ENCODE measurements at places on chromosomes 5 and 9. TPM values are rescaled to one million over a fixed set of nuclear protein-coding genes. Genes with fewer than 3 reads are reported as not detected.
A peak's percentile ranks its signal among the peaks of the same experiment; 100 is the strongest.

Gene NKD2
- 1.3 TPM for total RNA-seq

Gene C9orf153
- 0.42 TPM for total RNA-seq

Gene EDIL3
- 12.0 TPM for total RNA-seq

Gene RNF183
- not detected for total RNA-seq

Gene RETREG1
- total RNA-seq = 0.70 TPM

Gene ANKRD20A1
- 1.2 TPM for total RNA-seq

Gene FBXO10
- total RNA-seq = 5.5 TPM

Gene ADAMTS13
- 6.5 TPM for total RNA-seq

Gene AK8
- total RNA-seq = 0.08 TPM

GRCh38 chr9:34170237-34170991 lies 8.4 kb upstream of the UBAP1 start:
- peak; percentile 28 for DNase-seq

DNA sequence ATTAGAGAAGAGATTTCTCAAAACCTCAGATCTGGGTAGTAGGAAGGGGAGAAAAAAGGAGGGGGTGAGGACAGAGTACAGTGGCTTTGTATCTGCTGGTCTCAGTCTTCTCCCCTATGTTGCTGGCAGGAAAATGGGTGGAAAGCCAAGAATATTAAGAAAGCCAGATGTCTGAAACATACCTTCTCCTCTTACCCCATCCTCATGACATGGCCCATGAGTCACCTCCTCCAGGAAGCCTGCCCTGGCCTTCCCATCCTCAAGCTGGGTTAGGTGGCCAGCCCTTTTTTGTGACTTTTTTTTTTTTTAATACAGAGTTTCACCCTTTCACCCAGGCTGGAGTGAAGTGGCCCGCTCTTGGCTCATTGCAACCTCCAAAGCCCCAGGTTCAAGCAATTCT lies 61.8 kb downstream of the ABCA1 start:
- DNase-seq = no peak

- DNase-seq = peak; percentile 61
Measured at GRCh38 chr9:119968836-119969707, 599.8 kb upstream of the BRINP1 start.

GRCh38 chr5:15074651-15075050 lies 203.1 kb upstream of the ANKH start:
- no peak for DNase-seq

DNA sequence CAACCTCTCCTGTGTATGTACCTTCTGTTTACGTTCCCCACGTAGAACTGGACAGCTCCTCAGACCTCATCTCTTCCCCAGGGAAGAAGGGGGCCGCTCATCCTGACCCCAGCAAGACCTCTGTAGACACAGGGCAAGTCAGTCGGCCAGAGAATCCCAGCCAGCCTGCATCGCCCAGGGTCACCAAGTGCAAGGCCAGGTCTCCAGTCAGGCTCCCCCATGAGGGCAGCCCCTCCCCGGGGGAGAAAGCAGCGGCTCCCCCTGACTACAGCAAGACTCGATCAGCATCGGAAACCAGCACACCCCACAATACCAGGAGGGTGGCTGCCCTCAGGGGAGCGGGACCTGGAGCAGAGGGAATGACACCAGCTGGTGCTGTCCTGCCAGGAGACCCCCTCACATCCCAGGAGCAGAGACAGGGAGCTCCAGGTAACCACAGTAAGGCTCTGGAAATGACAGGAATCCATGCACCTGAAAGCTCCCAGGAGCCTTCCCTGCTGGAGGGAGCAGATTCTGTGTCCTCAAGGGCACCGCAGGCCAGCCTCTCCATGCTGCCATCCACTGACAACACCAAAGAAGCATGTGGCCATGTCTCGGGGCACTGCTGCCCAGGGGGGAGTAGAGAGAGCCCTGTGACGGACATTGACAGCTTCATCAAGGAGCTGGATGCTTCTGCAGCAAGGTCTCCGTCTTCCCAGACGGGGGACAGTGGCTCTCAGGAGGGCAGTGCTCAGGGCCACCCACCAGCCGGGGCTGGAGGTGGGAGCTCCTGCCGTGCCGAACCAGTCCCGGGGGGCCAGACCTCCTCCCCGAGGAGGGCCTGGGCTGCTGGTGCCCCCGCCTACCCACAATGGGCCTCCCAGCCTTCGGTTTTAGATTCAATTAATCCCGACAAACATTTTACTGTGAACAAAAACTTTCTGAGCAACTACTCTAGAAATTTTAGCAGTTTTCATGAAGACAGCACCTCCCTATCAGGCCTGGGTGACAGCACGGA lies 86.7 kb downstream of the GOLPH3 start:
- no peak for DNase-seq

- no peak for DNase-seq
Measured at GRCh38 chr5:142215915-142216681, 107.5 kb downstream of the NDFIP1 start.
